Brain microvascular endothelial cell (primary cell): ENCODE measurements at places on chromosomes 1 and 21.
A peak's percentile ranks its signal among the peaks of the same experiment; 100 is the strongest.

DNA sequence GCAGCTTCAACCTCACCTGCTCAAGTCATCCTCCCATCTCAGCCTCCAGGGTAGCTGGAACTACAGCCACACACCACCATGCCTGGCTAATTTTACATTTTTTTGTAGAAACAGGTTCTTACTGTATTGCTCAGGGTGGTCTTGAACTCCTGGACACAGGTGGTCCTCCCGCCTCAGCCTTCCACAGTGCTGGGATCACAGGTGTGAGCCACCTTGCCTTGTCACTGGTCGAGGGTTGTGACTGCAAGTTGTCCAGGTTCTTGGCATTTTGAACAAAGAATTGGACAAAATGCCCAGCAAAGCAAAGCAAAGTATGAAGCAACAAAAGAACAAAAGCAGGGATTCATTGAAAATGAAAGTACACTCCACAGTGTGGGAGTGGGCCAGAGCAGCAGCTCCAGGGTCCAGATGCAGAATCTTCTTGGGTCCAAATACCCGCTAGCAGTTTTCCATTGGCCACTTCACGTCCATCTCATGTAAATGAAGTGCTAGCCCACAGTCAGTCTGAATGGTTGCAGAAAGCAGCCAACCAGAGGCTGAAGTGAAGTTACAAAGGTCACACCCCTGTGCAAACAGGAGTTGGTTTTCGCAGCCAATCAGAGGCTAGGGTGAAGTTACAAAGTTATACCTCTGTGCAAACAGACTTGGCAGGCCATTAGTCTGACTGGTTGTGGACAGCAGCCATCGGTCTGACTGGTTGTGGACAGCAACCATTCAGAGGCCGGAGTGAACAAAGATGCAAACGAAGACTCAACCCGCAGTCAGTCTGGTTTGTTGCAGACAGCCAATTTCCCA lies 109.5 kb upstream of the KIF26B start:
- DNase-seq, result no peak

DNA sequence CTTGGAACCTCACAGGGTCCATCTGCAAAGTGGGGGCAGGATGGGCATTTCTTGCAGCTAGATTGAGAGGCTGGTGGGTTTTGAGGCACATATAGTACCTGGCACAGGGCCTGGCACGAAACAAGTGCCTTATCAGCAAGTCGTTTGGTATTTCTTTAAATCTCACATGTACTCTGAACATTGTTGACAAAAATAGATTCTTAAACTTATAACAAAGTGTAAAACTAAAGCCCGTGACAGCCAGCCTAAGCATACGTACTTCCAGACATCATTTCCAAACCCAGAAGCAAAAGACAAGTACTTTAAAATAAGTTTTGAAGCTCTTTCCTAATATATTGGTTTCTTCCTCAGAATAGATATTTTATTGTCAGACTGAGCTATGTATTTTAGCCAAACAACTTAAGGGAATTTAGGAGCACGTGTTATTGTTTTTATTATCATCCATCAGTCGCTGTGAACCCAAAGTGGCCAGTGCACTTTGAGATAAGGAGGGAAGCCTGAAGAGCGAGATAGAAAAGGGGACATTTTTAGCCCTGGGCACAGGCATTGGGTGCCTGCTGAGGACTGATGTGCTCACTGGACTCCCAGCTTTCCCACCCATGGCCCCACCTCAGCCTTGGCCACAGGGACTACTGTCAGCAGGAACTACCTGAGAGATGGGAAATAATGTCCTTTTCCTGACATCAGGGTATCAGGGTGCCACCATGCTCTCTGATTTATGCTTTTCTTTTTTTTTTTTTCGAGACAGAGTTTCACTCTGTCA lies 3.0 kb downstream of the FBLIM1 start:
- DNase-seq, result no peak

DNA sequence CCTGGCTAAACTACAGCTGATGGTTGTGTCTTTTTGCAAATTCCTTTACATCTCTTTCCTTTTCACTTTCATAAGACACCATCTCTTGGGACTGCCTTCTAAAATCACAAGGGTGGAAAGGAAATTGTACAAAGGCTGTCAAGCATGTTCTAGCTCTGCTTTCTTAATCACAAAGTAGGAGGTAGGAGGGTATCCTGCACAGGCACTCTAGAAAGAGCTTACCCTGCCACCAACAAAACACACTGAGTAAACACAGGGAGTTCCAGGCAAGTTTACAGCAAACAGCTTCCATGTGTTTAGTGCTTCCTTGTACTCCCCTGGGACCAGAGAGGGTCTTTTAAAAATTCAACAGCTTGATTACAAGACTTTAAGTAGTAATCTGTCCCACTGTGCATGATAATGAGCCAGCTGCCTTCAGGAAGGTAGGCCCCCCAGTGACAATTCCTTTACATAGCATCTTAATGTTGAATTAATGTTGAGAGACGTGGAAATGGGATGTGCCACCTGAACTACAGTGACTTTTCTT lies 2.4 kb downstream of the PLPP3 start:
- DNase-seq, result peak; percentile 24

GRCh38 chr1:198116069-198116468 lies 40.7 kb upstream of the NEK7 start:
- DNase-seq, result no peak

GRCh38 chr1:29839726-29840125 lies 603.4 kb downstream of the PTPRU start:
- no peak for DNase-seq

GRCh38 chr1:58986996-58987767 lies 203.3 kb upstream of the JUN start:
- no peak for DNase-seq

- no peak for DNase-seq
Observed at GRCh38 chr21:17610911-17611310, 1.8 kb downstream of the BTG3 start.

DNA sequence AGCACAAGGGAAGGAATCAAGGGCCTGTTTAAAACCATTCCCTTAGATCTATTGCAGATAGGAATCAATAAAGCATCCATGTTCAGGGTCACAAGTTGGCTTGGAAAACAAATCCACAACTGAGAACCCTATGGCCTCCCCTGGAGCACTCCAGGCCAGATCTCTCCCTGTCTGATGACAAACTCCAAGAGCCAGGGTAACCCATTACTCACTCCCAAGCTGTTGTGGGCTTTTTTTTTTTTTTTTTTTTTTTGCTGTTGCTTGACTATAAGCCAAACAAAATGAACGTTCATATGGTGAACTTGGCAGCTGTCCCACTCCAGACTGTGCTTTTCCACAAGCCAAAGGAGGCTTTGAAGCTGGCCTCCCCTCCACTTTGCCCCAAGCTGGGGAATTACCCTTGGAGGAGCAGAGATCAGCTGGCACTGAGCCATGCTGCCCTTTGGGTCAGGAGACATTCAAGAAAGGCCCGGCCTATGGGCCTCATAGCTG lies 35.7 kb upstream of the VAV3 start:
- peak; percentile 82 for DNase-seq

DNA sequence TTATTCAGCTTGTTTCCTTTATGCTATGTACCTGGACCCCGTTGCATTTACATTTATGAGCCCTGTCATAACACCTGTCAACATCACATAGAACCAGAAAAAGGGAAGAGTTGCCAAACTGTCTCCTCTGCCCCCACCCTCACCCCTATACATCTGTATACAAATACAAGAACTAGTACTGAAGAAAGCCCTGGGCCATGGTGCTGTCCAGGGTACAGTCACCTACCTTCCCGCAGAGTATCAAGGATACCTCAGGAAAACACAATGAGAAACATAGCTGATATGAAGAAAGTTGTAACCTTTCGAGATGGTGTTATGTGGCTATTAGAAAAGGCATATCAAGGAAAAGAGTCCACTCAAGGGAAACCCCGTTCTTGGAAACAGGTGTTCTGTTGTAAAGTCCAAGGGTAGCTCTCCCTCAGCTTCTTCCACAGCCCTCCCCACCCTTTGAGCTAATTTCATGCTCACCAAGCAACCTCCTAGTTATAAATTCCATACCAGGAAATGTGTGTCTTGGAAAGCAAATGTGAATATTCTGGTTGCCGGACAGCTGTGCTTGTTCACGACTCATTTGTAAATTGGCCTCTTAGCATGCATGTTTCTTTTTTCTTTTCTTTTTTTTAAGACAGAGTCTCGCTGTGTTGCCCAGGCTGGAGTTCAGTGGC lies 16.7 kb upstream of the AVPR1B start:
- DNase-seq, result no peak

- DNase-seq, result peak; percentile 63
Observed at GRCh38 chr21:15031790-15032357, 32.9 kb downstream of the NRIP1 start.

- DNase-seq, result peak; percentile 8
Observed at GRCh38 chr1:101507547-101507971, 270.7 kb downstream of the S1PR1 start.

- peak; percentile 73 for DNase-seq
Observed at GRCh38 chr1:121558514-121558913, 373.7 kb downstream of the SRGAP2C start.

DNA sequence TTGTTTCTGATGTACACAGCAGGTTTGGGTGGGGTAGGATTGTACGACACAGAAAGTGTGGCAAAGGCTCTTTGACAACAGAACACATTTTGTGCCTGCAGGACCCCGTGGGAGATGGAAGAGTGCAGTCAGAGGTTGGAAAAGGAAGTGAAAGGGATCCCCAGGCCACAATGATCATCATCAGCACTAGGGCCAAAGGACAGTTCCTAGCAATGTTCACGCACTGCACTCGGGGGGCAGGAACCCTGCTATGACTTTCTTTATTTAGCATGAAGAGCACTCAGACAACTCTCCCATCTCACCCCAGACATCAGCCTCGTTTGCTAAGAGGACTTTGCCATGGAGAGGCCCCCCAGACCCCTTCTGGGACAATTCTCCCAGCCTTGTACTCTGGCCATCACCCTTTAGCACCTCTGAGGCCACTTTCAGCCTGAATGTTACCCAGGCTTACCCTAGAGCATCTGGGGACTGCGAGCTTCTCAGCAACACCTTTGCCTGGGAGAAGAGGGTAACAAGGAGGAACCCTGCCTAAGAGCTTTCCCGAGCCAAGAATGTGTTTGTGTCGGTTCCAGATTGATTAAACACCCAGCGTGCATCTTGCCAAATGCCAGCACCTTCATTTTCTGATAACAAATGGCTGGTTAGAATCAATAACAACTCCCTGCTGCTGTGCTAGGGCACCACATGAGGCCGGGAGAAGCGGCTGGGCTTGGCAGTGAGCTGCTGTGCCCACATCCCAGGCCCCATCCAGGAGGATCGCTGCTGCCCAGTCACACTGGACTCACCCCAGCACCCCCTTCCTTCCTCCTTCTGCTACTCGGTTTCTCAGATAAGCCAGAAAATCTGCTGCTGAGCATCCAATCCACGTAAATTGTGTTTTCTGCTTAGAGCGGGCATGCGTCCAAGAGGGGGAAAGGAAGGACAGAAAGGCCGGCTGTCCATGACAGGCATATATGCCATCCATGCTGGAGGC lies 633.1 kb downstream of the AJAP1 start:
- no peak for DNase-seq

GRCh38 chr1:63116016-63116415 lies 206.4 kb upstream of the FOXD3 start:
- no peak for DNase-seq

DNA sequence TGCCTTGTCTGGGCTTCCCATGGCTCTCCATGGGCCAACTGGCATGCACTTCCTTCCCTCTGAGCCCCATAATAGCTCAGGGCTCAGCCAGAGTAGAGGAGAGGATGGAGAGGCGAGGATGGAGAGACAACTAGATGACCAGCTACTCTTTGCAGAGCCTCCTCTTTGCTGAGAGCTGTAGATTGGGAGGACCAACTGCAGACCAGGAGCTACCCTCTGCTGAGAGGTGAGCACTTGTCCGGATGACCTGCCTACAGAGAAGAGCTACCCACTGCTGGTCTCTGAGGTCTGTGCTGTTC lies 58.0 kb upstream of the ETV3 start:
- DNase-seq, result no peak

- peak; percentile 2 for DNase-seq
Observed at GRCh38 chr1:76144247-76144646, 69.7 kb downstream of the ST6GALNAC3 start.

DNA sequence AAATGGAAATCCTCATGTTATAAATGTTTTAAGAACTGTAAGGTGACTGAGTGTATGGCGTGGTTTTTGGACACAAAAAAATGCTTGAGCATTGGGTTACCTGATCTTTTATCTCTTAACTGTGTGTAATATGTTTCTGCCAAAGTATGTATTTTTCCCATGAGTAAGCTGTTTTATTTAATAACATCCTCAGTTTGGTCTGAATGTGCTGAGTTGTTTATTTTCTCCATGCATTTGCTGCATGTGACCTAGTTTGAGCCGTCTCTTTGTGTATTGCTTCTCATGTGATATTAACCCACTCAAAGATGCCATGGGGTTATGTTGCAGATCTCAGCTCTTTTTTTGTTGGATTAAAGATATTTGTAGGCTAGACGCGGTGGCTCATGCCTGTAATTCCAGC lies 6.1 kb upstream of the LYPLA2 start:
- no peak for DNase-seq

GRCh38 chr1:95561346-95561745 lies 327.3 kb downstream of the RWDD3 start:
- DNase-seq, result no peak

DNA sequence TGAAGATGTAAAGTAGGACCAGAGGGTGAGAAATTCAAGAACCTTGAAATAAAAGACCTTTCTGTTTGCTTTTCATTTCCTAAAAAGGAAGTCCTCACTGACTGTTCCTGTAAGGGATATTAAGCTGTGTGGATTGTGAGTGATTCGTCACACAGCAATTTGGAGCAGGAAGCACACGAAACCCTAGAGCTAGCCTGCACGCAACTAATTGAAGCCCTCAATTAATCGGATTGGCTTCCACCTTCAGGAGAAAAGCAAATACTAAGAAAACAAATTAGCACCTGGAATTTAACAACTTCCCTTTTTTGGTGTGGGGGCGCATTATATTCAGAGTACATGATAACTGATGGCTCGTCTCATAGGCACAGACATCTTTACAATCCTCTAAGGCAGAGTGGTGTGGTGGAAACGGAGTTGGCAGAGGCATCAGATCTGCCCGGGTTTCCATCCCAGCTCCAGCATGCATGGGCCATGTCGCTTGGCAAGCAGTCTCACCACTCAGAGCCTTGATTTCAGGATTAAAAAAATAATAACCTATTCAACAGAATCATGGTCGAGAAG lies 95.2 kb downstream of the KCNJ15 start:
- DNase-seq, result peak; percentile 72

GRCh38 chr1:87325982-87326738 lies 2.5 kb upstream of the LMO4 start:
- DNase-seq, result peak; percentile 40

- no peak for DNase-seq
Observed at GRCh38 chr1:159911326-159912070, 11.5 kb upstream of the CFAP45 start.

GRCh38 chr1:1665815-1666251 lies 7.0 kb upstream of the CDK11B start:
- DNase-seq, result no peak

GRCh38 chr1:21435646-21436487 lies 4.1 kb upstream of the NBPF3 start:
- no peak for DNase-seq

- no peak for DNase-seq
Observed at GRCh38 chr1:29625084-29625420, 388.7 kb downstream of the PTPRU start.
